ENCODE measurements at places on chromosomes 16 and 17. TPM values are rescaled to one million over a fixed set of nuclear protein-coding genes. Genes with fewer than 3 reads are reported as not detected.

DNA sequence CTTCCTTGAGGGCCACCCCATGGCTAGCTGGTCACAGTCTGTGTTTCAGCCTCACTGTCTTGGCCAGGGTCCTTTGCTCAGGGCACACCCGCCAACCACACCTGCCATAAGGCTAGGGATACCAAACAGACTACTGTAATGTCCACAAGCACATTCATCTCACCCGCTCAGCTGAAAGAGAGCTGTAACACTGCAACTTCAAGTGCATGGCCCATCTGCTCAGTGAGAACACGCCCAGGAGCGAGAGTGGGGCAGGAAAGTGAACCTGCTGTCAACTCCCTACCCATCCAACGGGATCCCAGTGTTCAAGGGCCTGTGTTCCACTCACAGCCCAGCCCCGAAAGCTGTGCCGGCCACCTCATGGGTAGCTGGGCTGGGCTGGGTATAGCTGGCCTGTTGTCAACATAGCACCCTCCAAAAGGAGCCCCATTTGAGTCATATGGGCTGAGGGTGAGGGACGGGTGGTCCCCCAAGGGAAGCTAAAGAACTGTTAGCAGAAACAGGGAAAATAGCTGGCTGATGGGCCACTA lies 55.7 kb downstream of the SCNN1B start:
- no peak for DNase-seq

DNA sequence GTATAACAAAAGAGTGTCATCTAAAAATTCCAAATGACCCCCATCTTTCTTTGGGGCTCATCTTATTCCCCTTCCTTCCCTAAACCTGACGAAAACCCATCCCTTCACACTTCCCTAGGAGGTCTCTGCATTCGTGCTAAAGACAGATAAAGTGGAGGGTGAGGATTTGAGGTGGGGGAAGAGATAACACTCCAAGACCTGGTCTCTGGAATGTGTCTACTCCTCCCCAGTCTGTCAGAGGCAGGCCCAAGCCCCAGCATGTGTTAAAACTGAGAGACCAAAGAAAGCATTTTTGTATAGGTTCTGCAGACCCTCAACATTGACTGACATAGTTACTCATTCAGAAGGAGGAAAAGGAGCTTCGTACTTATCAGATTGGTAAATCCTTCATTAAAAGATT lies 11.0 kb upstream of the LHX1 start:
- DNase-seq, result no peak

GRCh38 chr17:78705071-78705470 lies 77.0 kb downstream of the CYTH1 start:
- no peak for DNase-seq

- DNase-seq, result no peak
These were observed 56.7 kb downstream of the CCDC42 start for GRCh38 chr17:8687737-8688466.

- DNase-seq, result no peak
These were observed 639.3 kb downstream of the KCNJ2 start for GRCh38 chr17:70808596-70808995.

HYDIN gene
- 1.5 TPM for total RNA-seq

Data from mucosa of descending colon (tissue), 3 donors.